Inflammatory macrophage (primary cell): ENCODE measurements at places on chromosomes 16 and 17.

DNA sequence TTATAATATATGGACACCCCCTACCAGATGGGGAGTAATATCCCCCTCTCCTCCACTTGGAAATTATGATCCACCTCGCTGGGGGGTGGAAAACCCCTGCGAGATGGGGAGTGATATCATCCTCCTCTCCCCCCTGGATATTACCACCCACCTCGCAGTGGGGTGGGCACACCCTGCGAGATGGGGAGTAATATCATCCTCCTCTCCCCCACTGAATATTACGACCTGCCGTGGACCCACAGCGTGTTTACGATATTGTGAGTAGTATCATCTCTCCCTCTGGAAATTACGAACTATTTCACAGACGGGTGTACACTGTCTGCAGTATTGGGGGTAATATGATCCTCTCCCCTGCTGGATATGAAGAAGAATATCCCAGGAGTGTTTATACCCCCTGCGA is 228.3 kb upstream of the WSCD1 start:
- no peak for DNase-seq

GRCh38 chr16:1991135-1991551 is 1.4 kb downstream of the SYNGR3 start:
- DNase-seq = no peak

DNA sequence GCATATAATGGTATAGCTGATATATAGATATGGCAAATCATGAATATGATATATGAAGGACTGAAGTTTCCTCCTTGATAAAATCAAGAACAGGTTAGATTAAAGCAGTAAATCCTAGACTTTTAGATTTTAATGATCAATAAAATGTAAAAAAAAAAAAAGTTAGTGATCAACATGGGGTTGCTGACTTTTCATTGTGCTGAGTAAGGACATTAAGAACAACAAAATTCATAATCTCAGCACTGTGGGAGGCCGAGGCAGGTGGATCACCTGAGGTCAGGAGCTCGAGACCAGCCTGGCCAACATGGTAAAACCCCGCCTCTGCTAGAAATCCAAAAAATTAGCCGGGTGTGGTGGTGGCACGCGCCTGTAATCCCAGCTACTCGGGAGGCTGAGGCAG is 10.4 kb upstream of the CHD3 start:
- no peak for DNase-seq

GRCh38 chr17:3966720-3967363 is 2.6 kb upstream of the ATP2A3 start:
- DNase-seq = no peak

DNA sequence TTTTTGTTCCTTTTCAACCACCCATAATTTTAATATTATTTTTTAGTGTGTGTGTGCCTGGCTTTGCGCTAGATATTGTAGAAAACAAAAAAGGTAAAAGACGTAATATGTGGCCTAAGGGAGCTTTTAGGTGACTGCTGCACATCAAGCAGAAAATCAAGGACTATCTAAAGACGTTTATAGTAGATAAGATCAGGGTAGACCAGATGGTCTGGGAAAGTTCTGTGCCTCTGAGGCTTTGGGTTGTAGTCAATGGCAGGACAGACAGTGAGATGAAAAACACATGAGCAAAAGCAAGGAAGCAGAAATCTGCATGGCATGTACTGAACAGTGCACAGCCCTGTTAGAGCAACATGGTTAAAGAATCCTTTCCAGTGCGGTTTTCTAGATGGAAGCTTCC is 26.8 kb upstream of the ARHGAP23 start:
- no peak for DNase-seq

GRCh38 chr16:50428116-50428515 is 59.3 kb upstream of the BRD7 start:
- no peak for DNase-seq

GRCh38 chr16:89184933-89185794 is 13.6 kb downstream of the CDH15 start:
- no peak for DNase-seq

DNA sequence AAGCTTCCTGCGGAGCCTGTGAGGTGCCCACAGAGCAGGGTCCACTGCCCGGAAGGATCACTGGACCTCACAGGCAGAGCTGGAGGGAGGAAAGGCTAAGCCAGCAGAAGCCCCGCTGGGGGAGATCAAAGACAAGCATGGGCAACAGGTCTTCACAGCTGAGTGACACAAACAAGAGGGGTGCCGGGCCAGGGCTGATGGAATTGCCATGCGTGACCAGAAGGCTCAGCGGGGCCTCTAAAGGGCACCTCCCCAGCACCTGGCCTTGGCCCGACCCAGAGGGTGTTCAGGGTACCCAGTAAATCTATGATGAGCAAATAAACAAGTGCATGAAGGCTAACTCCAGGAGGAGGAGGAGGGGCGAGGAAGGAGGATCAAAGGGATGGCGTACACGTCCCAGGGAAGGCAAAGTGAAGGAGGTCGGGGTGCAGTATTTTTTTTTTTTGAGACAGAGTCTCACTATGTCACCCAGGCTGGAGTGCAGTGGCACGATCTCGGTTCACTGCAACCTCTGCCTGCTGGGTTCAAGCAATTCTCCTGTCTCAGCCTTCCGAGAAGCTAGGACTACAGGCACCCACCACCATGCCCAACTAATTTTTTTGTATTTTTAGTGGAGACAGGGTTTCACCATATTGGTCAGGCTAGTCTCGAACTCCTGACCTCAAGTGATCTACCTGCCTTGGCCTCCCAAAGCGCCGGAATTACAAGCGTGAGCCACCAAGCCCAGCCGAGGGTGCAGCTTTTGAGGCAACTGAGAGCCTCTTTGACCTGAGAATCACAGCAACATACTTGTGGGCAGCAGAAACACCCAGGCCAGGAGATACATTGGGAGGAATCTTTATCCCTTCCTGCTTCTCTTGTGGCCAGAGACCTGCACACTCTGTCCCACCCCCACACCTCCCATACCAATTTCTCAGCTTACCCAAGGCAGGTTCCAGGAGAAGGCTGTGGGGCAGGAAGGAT is 16.1 kb upstream of the EXOC7 start:
- DNase-seq = no peak

DNA sequence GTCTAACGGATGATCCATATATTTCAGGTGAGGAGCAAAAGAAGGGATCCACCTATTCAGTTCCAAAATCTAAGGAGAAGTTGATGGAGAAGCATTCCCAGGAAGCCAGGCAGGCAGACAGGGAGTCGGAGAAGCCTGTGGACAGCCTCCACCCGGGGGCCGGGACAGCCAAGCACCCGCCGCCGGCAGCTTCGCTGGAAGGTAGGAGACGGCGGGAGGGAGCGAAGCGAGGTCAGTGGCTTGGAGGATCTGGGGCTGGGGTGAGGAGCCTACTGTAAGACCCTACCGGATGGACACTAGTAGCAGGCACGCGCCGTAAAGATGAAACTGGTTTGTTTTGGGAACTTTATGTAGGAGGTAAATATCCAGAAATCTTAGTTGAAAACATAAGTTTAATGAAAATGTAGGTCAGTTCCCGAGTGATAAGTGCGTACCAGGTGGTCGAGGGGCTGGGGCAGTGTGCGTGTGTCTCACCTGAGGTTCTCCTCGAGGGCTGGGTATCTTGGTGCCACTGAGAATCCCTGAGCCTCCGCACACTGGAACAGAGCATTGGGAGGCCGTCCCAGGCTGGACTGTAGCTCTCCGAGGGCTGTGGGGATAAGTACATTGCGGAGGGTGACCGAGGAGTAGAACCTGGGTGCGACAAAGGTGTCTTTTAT is 714 bp downstream of the SPATA33 start:
- DNase-seq = no peak

- no peak for DNase-seq
These were observed 1.5 kb upstream of the ARHGDIG start for GRCh38 chr16:278863-279366.

GRCh38 chr16:17276010-17276530 is 194.7 kb downstream of the XYLT1 start:
- DNase-seq = no peak

DNA sequence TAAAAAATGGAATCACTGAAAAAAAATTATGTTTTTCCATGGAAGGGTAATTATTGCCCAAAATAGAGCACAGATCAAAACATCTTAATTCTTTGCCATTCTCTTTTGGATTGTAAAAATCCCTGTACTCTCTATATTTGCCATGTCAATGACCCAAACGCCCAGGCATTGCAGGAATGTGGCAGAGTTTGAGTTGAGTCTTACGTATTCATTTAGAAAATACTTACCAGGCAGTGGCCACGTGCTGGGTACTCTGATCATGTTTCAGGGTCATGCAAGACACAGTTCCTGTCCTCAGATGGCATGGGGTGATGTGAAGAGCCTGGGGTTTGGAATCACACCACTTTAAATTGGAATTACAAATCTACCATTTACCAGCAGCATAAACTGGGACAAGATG is 267.7 kb downstream of the ABCC12 start:
- DNase-seq = no peak

DNA sequence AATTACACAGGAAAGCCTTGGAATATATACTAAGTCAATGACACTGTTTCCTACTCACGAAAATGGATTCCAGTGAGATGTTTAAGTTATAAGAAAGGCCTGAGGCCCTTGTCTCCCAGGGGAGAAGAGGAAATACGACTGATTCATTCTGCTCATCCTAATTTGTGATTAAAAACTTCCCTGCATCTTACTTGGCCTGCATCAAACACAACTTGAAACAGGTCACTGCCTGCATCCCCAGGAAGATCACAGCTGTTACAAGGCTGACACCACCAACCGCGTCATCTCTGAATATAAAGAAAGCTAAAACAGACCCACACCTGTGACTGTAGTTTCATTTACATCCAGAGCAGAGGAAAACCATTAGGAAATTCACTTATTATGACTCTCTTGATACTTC is 121.9 kb downstream of the DNAH3 start:
- no peak for DNase-seq

DNA sequence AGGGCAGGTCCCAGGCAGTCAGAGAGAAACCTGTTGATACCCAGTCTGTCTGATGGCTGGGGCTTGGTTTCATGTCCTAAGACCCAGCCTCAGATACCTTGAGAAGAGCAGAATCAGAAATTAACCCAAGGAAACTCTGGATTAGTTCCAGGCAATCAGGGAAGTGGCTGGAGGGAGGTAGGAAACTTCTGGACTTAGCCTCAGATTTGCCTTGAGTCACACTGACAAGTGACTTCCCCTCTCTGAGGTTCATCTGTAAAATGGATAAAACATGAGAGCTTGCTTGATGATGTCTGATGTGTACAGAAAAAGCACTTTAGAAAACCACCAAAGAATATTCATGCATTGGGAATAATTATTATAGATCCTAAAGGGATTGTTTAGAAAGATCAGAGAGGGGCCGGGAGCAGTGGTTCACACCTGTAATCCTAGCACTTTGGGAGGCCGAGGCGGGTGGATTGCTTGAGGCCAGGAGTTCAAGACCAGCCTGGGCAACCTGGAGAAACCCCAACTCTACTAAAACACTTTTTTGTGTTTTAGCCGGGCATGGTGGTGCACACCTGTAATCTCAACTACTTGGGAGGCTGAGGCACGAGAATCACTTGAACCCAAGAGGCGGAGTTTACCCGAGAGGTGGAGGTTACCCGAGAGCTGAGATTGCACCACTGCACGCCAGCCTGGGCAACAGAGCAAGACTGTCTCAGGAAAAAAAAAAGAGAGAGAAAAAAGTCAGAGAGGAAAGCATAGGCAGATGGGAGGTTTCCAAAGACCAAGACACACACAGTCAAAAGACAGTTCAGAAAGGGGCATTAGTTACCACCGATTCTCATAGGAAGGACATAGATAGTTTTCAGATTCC is 3.8 kb downstream of the CIITA start:
- DNase-seq = peak; percentile 51

GRCh38 chr17:146983-147761 is 9.8 kb downstream of the SCGB1C2 start:
- no peak for DNase-seq

DNA sequence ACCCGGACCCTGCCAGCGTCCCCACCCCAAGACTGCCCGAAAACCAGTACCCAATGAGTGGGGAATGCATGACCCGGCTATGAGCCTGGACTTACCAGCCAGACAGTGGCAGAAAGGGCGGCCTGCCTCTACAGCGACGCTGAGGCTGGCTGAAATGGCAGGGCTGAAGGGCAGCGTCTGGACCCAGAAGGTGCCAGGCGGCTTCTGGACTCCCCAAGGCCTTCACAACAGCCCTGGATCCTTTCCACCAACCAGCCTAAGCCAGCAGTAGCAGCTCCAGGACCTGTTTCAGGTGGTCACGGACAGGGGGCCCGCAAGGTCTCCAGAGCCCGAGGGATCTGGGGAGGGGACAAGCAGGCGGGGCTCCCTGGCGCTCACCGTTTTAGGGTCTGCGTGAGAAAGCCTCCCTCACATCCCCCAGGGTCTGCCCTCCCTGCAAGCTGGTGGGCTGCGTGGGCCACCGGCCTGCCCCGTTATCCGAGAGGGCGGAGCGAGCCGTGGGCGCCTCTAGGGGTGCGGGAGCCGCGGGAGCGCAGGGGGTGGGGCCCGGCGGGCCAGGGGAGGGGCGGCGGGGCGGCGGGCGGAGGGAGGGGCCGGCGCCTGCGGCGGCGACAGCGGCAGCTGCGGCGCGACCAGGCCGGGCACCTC is at the start of gene RIPOR1:
Gene RIPOR1 (plus strand): TSS at position 608 of the 648 bp plus-strand sequence. CDS start 9,618 bp downstream, outside the sequence.
- peak; percentile 20 for DNase-seq

DNA sequence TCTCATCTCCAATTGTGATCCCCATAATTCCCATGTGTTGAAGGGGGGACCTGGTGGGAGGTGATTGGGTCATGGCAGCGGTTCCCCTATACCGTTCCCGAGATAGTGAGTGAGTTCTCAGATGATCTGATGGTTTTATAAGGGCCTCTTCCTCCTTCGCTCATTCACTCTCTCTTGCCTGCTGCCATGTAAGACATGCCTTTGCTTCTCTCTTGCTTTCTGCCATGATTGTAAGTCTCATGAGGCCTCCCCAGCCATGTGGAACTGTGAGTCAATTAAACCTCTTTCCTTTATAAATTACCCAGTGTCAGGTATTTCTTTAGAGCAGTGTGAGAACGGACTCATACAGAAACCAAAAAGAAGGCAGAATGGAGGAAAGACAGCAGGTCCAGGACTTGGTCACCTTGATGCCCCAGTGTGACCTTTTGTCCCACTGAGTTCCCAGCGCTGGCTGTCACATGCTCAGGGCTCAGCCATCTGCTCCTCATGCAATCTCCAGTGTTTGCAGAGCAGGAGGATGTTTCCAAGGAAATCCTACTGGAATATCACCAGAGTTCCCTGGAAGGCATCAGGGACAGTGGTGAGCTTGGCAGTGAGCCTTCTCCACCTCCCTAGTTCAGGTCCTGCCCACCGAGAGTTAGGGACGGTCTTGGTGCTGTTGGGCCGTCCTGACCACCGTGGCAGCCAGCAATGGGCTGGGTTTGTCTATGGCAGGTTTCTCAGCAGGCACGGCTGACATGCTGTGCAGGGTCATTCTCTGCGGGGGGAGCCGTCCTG is 96.7 kb downstream of the SEC14L1 start:
- DNase-seq = no peak

- DNase-seq = no peak
These were observed 284.5 kb downstream of the CBLN1 start for GRCh38 chr16:48997081-48997615.
